ENCODE measurements at places on chromosomes 4 and X.

DNA sequence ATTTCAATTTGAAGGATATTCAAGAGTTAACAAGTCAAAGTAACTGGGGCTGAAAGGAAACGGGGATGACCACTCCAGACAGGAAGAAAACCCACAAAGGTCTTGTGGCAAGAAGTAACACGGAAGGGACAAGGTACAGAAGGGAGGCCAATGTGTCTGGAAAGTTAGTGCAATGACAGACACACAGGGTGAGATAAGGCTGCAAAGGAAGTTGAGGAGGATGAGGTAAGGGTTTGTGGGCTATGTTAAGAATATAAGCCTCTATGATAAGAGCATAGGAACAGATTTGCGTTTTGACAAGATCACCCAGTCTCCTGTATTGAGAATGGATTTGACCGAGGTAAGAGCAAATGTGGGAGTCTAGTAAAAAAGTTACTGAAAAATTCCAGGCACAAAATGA lies 21.9 kb upstream of the EMCN start:
- no peak for DNase-seq

DNA sequence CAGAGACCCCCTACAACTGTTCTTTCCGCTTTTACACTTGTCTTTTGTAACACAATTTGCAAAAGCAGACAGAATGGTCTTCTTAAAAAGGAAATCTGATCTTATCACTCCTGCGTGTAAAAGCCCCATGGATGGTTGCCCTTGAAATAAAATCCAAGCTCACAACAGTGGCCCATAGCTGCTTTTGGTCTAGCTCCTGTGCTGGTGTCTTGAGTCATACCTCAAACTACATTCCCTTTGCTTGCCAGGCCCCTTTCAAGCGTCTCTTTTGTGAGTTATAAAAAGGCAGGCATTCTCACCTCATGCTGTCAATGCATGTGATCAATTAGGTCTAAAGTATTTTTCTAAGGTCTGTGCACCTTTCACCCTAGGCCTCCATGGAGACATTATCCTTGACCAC lies 27.6 kb downstream of the HPGD start:
- no peak for DNase-seq

GRCh38 chrX:38287674-38288073 lies 39.6 kb downstream of the RPGR start:
- no peak for DNase-seq

- no peak for DNase-seq
These were observed 378.7 kb downstream of the C4orf33 start for GRCh38 chr4:129474698-129475097.

DNA sequence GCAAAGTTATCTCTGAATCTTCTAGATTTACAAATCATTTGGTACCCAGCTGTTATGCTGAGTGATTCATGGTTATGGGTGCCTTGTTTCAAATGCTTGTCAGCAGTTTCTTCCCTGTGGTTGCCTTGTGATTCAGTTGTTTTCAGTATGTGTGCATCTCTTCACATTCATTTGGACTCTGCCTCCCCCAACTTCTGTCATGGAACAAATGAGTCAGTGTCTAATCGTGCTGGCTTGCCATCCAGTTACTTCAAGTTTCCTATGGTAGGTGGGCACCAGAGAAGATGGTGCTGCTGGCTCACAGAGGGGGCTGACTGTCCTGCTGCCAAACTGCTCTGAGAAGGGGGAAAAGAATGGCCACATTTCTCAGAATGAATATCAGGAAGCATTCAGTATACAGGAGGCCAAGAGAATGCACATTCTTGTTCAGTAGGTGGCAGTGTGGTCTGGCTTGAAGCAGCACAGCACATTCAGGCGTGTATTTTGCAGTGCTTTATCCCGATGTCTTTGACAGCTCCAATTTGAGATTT lies 260.9 kb downstream of the GLUD2 start:
- no peak for DNase-seq

DNA sequence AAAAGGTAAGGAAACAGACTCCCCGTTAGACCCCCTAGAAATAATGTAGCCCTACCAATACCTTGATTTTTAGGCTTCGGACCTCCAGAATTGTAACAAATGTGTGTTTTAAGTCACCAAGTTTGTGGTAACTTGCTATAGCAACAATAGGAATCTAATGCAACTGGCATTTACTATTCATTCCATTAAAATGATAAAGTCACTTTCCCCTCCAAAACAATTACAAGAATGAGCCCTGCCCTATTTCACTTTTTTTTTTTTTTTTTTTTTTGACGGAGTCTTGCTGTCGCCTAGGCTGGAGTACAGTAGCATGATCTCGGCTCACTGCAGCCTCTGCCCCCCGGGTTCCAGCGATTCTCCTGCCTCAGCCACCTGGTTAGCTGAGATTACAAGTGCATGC lies 3.5 kb upstream of the DDX60L start:
- DNase-seq: no peak

GRCh38 chr4:21469438-21470300 lies 478.9 kb downstream of the KCNIP4 start:
- no peak for DNase-seq

- DNase-seq: no peak
These were observed 1.5 kb upstream of the UGT2A3 start for GRCh38 chr4:68953056-68953596.

GRCh38 chr4:148881860-148882643 lies 439.8 kb upstream of the NR3C2 start:
- no peak for DNase-seq

GRCh38 chrX:15143050-15143824 lies 126.6 kb downstream of the ASB9 start:
- no peak for DNase-seq

DNA sequence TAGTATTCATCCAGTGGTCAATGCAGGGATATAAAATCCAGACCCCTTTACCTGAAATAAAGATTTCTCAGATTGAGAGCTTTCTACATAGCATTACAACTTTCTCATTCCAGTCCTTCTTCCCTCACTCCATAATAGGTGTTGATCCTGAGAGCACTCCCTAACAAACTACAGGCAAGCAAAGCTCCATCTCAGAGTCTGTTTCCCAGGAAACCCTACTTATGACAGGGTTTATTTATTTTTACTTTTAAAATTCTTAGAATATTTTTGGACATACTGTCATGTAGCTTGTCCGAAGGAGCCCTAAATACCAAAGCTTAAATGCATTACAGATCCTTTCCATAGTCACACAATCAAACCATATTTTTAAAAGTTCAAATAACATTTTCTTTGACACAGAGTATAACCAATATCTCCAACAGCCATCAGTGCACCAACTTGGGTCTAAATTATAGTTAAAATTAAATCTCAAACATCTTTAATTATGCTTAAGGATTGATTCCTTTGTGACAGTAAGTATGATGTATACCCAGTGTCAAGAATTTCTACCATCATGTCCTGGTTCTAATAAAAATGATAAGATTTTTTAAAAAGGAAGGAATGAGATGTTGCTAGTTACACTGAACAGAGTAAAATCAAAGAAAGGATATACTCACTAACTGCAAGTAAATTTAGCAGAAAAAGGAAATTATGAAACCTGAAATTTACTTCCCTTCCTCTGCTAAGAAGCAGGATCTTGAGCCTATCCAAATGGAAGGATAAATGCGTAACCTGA lies 580.4 kb upstream of the ADGRL3 start:
- no peak for DNase-seq

GRCh38 chr4:164716901-164717300 lies 37.0 kb upstream of the SMIM31 start:
- DNase-seq: no peak

GRCh38 chr4:4792466-4792865 lies 67.0 kb upstream of the MSX1 start:
- no peak for DNase-seq

DNA sequence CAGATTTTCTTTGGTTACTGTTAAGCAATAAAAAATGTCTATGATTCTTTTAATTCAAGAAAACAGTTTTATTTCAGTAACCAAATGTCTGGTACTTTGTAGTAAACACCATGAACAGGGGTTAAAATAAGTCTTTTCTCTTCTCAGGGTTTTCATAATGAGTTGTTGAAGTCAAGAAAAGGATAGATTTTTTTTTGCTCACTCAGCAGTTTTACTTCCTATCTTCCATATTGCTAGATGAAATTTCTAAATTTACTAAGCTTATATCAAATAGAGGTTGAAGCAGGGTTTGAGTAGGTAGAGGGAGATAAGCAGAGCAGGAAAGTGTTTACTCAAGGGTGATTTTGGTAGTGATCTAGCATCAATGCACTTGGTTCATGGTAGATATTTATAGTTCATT lies 1031.3 kb downstream of the C4orf33 start:
- DNase-seq: no peak

DNA sequence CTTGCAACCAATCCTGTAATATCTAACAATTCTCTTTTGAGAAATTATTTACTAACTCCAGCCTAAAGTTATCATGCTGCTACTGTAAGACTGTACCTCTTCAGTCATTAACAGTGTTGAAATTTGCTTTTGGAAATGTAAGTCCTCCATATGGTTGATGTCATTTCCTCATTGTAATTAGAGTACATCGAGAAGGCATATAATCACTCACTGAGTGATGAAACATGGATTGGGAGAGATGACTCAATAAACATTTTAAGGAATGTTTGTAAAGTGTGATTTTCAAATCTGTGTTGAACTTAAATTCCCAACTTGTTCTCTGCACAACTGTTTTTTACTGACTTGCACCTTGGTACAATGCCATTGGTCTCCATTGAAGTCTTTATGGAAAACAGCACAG lies 61.2 kb downstream of the HMGB2 start:
- no peak for DNase-seq

DNA sequence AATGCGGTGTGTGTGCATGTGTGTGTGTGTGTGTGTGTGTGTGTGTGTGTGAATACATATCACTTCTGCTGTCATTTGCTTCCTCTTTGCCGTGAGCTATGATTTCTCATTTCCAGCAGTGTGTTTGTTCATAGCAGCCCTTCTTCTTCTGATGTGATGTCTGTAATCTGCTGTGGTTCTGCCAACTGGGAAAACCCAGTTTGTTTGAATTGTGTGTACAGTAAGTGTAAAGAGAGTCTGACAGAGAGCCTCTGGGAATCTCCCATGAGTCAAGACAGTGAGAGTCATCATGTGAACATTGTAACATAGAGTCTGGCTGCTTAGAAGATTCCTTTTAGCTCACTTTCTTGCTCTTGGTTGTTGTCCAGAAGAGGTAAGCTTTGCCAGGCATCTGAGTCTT lies 8.4 kb upstream of the NWD2 start:
- DNase-seq: no peak

GRCh38 chrX:100072336-100072735 lies 337.7 kb downstream of the PCDH19 start:
- DNase-seq: no peak

- DNase-seq: no peak
These were observed 10.9 kb downstream of the NFKB1 start for GRCh38 chr4:102511830-102512605.

- no peak for DNase-seq
These were observed 73.2 kb upstream of the ARMCX2 start for GRCh38 chrX:101732870-101733269.

DNA sequence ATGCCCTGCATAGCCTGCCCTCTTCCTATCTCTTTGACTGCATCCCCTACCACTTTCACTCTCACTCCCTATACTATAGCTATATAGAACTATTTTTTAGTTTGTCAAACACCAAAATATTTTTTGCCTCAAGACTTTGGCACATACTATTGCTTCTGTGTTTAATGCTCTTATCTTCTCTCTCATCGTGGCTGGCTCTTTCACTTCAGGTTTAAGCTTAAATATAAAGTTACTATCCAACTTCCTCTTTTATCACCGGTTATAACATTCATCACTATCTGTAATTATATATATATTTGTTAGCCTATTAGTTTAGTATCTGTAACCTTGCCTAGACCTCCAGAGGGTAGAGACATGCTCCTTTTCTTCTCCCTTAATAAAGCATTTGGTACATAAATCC lies 11.5 kb upstream of the HMGB2 start:
- no peak for DNase-seq

DNA sequence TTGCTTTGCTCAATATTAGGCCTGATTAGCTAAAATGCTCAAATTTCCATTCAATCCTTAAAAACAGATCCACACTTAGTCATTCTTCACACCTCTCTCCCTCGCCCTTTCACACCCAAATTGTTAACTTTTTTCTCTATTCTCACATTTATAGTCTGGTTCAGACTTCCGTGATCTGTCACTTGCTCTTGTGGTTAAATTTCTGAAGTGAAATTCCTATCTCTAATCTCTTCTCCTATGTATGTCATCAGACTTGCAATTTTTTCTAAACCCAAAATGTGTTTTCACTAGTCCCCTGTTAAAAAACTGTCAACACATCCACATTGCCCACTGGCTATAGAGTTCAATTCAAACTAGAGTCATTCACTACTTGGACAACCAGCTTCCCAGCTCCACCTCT lies 63.2 kb downstream of the SNCA start:
- DNase-seq: no peak

DNA sequence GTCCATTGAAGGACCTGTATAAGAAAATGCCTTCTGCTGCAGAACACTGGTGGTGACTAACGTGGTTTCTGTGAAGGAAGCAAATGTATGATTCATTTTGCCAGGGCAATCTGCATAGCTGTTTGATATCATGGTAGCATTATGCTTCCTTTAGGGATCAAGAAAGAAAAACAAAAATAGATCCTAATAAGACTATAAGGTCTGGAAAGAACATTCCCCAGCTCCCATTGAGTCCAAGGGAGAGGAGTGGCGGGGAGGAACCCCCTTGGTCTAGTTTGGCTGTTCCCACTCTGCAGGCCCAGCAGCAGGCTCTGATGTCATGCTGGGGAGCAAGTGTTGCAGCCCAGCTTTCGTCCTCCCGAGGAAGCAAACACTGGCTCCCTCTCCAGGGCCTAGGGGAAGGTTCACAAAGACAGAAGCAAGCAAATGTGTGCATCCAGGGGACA lies 154.5 kb upstream of the GALNT7 start:
- no peak for DNase-seq

DNA sequence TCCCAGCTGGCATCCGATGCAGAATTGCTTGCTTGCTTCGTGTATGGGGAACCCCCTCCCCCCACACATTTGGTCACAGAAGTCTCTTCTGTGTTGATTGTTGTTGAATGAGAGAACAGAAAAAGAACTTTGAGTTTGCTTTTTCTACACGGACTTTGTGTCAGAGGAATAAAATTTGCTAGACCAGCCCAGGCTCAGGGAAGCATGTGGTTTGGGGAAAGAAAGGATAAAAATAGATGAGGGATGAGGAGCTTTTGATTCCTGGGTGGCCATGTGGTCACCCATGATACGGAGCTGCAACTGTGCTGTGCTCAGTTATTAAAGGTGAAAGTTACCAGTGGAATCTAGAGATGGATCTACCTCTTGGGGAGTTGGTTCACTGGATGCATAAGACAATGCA lies 34.2 kb upstream of the ESX1 start:
- DNase-seq: no peak

DNA sequence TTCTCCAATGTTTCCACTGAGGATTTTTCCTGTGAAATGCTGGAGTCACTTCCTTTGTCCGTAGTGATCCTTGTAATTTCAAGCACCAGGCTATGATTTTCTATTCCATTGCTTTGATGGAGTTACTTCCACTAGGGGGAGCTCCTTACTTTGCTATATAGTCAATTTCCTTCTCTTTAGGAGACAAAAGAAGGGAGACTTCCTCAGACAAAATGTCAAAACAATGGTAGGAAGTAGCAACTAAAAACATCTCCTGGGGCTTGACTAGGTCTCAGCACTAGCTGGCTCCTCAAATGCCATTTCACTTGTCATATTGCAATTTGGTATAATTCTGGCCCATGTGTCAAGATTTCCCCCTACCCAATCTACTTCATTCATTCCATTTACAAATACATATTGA lies 24.1 kb downstream of the ZCCHC12 start:
- no peak for DNase-seq
